ENCODE measurements at places on chromosomes 7 and 10. TPM values are rescaled to one million over a fixed set of nuclear protein-coding genes. Genes with fewer than 3 reads are reported as not detected.

GRCh38 chr7:138032770-138033169 is 30.9 kb upstream of the CREB3L2 start:
- no peaks in the 10 kb centered on the region for H3K36me3 ChIP-seq
- no peak for DNase-seq
- no peak overlapping the region for H3K27ac ChIP-seq

DNA sequence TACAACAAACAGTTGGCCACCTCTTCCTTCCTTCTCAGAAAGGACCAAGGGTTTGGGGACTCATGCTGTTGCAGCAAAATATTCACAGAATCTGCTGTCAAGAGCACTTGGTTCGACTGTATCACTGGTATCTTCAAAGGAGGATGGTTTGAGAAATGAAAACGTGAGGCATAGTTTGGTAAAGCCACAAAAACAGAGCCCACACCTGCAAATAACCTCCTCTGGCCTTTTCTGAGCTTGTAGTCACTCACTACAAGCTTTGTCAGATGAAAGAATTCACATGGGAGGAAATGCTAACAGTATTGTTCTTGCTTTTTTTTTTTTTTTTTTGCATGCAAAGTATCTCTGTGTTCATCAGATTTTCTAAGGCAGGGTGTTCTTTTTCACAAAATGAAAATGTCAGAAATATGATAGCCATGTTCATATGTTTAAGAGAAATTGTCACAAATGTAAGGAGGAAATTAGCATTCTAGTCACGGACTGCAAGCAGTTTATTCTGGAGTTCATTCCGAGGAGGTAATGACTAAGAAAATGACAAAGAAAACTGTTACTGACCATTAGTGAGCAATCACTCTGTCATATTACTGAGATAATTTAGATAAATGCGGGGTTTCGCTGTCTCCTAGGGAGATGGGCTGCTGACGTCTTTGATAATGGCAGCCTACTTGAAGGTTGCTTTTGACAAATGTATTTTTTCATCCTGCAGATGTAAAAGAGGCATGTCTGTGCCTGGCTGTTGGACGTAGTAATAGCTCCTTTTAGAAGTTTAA is 117.8 kb upstream of the MYO3A start:
- H3K4me3 ChIP-seq: no peak overlapping the region
- no peaks in the 10 kb centered on the region for H3K36me3 ChIP-seq
- H3K4me1 ChIP-seq: no peaks in the 10 kb centered on the region
- no peak overlapping the region for H3K27ac ChIP-seq
- H3K27me3 ChIP-seq: no peaks in the 10 kb centered on the region

DNA sequence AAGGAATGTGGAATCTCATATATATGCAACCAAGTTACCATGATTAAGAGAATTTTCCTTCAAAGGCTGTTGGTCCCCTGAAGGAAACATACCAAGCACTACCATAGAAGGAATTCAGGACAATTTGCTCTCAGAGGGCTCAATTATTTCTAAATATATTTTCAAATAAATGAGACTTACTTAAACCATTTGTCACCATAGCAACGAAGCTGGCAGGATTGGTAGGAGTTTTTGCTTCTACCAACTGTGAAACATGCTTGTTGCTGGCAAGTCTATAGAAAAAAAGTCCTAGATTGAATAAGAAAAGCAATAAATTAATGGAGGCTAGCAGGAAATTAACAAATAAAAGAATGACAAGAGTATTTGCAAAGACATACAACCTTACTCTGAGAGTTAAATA is 156.9 kb upstream of the NPSR1 start:
- DNase-seq: no peak
- H3K4me1 ChIP-seq: no peaks in the 10 kb centered on the region
- H3K36me3 ChIP-seq: no peaks in the 10 kb centered on the region
- no peak overlapping the region for H3K27ac ChIP-seq
- no peak overlapping the region for H3K4me3 ChIP-seq
- H3K27me3 ChIP-seq: no peaks in the 10 kb centered on the region

DNA sequence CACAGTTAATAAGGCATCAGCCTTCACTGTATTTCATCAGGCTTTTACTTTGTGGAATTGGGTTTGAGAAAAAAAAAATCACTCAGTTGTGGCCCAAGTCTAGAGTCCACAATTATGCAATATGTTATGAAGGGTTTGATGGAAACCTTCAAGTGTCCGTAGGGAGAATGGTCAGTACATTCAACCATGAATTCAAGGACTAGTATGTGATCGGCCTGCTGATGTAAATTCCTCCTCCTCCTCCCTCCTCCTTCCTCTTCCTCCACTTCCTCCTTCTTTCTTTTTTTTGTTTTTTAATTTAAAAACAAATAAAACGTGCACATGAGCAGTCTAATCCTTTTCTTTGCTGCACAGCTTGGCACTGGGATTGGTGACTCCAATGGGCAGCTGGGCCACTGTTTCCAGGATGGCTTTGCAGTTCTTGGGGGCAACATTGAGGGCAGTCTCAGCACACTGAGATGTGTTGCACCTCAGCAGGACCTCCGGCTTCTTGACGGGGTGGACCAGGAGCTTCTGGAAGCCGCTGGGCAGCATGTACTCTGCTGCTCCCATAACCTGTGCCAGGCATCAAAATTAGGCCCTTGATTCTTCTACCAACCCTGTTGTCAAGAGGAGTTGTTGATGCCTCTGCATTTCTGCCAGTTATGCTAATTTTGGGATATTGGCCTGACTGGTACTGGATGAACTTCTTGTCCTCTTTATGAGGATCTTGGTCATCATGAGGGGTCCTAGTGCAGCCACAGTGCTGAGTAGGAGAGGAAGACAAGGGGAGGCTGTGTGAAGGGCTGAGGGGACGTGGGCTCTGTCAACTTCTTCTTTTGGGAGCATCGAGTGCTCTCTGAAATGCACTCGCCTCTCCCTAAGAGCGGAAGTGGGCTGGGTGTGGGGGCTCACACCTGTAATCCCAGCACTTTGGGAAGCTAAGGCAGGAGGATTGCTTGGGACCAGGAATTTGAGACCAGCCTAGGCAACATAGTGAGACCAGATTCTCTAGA is 9.3 kb upstream of the IL2RA start:
- no peak overlapping the region for H3K27ac ChIP-seq
- DNase-seq: no peak
- no peak overlapping the region for H3K4me3 ChIP-seq
- peaks cover 7% of the 10 kb centered on the region for H3K27me3 ChIP-seq
- H3K36me3 ChIP-seq: no peaks in the 10 kb centered on the region

GRCh38 chr10:112394475-112394875 is 20.6 kb downstream of the ACSL5 start:
- H3K36me3 ChIP-seq: no peaks in the 10 kb centered on the region
- peaks cover 17% of the 10 kb centered on the region for H3K4me1 ChIP-seq
- no peaks in the 10 kb centered on the region for H3K27me3 ChIP-seq
- no peak for DNase-seq
- no peak overlapping the region for H3K4me3 ChIP-seq

The KCNH2 gene
- 1.6 TPM for total RNA-seq

The ZSCAN25 gene
- 13.9 TPM for total RNA-seq

The SPDYE11 gene
- total RNA-seq: not detected

Data from PC-3 (cell line).